Cardiac septum (tissue), 1 donor: ENCODE measurements at places on chromosomes 5 and 9. TPM values are rescaled to one million over a fixed set of nuclear protein-coding genes. Genes with fewer than 3 reads are reported as not detected.

DNA sequence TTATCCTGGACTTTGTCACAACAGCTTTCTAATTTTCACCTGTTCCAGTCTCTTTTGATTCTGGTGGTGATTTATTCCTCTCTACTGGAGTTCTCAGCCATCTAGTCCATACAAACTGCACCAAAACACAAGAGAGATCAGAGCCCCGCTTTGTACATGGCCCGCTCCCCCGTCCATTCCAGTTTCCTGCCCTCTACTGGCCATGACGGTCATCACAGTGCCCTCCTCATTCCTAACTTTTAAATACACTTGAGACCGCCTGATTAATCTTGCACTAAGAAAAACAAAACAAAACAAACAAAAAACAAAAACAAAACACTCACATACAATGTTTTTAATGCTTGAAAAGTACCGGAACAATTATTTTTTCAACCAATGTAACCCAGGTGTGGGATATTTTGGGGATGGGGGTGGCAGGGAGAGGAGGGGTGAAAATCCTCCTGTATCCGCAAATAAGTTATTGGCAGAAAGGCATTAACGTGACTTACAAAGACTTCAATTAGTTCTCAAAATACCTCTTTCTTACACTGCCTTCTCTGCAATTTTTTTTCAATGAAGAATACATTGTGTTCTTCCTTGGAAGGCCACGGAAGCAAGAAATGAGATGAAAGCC, 84.8 kb upstream of the PAM start:
- DNase-seq: no peak

DNA sequence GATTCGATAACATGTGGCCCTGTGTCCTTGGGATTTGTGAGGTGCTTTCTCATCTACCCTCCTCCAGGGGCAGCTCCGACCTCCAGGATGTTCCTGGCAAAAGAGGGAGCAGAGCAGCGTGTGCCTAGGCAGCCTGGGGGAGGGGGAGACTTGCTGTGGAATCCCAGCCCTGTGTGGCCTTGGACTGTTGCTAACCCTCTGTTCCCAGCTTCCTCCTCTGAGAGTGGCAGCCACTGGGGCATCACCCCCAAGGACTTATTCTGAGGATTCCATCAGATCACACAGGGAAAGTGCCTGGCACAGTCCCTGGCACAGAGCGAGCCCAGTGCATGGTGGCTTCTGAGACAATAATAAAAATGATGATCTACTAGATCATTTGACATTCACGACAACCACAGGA, 265.1 kb upstream of the MVB12B start:
- DNase-seq: peak; percentile 15

GRCh38 chr9:137049544-137050449, 3.8 kb upstream of the NPDC1 start:
- DNase-seq: no peak

- no peak for DNase-seq
Observed at GRCh38 chr9:112555101-112555643, 68.5 kb downstream of the KIAA1958 start.

The IL9 gene
- total RNA-seq: not detected

The C5orf58 gene
- not detected for total RNA-seq
